ENCODE measurements at places on chromosomes 3 and 15.

DNA sequence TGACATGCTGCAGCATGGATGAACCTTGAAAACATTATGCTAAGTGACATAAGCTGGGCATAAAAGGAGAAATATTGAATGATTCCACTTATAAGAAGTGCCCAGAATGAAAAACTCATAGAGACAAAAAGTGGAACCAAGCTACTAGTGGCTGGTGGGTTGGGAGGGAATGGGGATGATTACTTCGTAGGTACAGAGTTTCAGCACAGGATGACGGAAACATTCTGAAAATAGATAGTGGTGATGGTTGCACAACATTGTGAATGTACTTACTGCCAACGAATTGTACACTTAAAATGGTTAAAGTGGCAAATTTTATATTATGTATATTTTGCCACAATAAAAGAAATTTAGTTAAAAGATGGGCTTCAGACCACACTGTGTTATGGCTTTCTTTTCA lies 93.6 kb downstream of the RPLP1 start:
- DNase-seq: no peak

- no peak for DNase-seq
Observed at GRCh38 chr3:4060064-4060463, 243.1 kb upstream of the SETMAR start.

- no peak for DNase-seq
Observed at GRCh38 chr3:133328373-133328772, 71.5 kb upstream of the BFSP2 start.

- no peak for DNase-seq
Observed at GRCh38 chr15:93025625-93025982, 63.4 kb downstream of the RGMA start.

- DNase-seq: no peak
Observed at GRCh38 chr3:183100376-183100775, 1.1 kb upstream of the MCCC1 start.

GRCh38 chr3:10703875-10704274 lies 112.2 kb upstream of the SLC6A11 start:
- no peak for DNase-seq

DNA sequence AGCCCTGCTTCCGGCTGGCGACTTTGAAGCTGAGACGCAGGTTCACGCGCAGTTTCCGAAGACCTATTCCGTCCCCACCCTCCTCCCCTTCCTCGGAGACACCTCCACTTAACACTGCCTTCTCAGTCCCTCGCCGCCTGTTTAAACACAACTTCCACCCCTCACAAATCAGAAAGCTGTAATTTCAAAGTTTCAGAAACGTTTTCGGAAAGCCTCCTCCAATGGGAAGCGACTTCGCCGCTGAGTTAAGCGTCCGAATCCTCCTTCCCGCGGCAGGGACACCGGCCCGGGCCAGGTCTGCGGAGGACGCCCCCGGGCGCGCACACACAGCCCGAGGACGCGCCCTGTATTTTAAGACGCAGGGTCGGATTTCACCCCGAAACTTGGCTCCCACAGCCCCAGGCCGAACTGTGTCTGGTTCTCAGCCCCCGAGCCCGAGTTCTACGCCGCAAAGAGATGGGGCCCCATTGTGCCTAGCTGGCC lies 559 bp upstream of the LRRN1 start:
- DNase-seq: no peak

DNA sequence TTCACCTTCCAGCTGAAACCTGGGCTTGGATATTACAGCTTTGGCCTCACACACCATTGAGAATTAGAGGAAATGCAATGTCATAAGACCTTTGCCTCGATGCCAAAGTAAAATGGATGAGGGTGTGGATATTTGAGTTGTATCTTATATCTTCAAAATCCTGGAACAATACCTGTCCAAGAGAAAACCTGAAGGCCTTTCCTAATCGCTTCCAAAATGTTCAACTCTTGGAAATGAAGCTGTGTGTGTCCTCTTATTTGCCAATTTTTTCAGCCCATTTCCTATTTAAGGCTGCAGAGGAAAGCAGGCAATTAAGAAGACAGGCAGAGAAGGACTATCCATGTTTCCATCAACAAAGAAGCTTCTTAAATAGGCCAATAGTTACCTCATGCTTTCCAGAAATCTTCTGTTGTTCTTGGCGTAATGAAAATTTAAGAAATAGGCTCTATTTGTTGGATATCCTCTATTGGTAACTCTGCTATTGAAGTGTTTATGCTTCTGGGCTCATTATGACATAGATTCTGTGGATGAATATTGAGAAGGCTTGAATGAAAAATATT lies 99.5 kb upstream of the ZBTB20 start:
- no peak for DNase-seq

- no peak for DNase-seq
Observed at GRCh38 chr3:185473290-185473815, 25.5 kb downstream of the TMEM41A start.

GRCh38 chr3:56942523-56942922 lies 117.9 kb upstream of the SPATA12 start:
- no peak for DNase-seq

DNA sequence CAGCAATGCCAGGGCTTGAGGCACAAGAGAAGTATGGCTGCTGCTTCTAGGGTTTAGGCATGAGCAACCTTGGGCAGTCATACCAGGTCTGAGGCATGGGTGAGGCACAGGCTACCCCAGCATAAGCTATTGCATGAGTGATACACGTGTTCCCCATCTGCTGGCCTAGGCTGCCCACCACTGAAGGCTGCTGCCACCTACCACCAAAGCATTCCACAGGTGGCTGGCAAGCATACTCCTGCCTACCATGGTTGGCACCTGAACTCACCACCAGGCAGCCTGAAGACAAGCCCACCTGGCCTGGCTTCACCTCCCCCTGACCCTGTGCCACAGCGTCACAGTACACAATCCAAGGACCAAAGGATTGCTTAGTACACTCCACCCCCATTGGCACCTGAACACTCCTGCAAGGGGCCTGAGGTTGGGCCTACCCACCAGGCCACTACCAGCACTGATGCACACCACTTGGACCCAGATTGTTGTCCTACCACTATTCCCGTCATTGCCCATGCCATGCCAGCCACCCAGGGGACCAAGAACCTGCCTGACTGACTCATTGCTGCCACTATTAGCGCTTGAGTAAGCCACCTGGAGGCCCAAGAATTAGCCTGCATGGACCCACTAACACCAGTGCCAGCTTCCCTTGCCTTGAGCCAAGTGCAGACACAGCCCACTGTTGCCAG lies 115.7 kb downstream of the STT3B start:
- DNase-seq: no peak

DNA sequence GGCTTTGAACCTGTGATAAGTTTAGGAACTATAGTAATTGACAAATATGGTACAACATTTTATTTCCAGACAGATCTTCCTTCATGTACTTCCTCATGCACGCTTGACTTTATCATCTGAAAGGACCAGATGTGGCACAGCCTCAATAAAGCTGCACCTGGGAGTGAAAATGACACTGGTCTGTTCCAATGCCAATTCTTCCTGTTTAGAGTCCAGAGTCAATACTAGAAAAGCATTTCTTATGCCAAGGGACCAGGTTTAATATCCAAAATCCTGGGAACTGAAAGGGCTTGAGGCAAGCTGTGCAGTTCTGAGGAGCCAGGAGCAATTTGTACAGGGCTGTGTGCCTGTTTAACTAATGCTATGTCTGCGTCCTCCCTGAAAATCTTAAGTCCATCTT lies 15.3 kb downstream of the DPH6 start:
- no peak for DNase-seq

All from hypothalamus (tissue), 51 donors.